ENCODE measurements at places on chromosomes 12 and 14. TPM values are rescaled to one million over a fixed set of nuclear protein-coding genes. Genes with fewer than 3 reads are reported as not detected.

- DNase-seq: no peak
- H3K27ac ChIP-seq: no peak overlapping the region
- no peaks in the 10 kb centered on the region for H3K36me3 ChIP-seq
Measured at GRCh38 chr12:49674318-49674981, 32.8 kb downstream of the FMNL3 start.

GRCh38 chr12:92064422-92064821, 81.2 kb downstream of the BTG1 start:
- H3K4me1 ChIP-seq: no peaks in the 10 kb centered on the region
- no peak overlapping the region for H3K27ac ChIP-seq
- H3K36me3 ChIP-seq: no peaks in the 10 kb centered on the region
- no peaks in the 10 kb centered on the region for H3K27me3 ChIP-seq

B3GNT4 gene
- total RNA-seq: 1.4 TPM

- H3K27me3 ChIP-seq: no peaks in the 10 kb centered on the region
- H3K4me3 ChIP-seq: no peak overlapping the region
- H3K4me1 ChIP-seq: no peaks in the 10 kb centered on the region
- DNase-seq: no peak
- H3K27ac ChIP-seq: no peak overlapping the region
Measured at GRCh38 chr14:50854521-50854920, 17.3 kb upstream of the ABHD12B start.

TAS2R13 gene
- not detected for total RNA-seq

PRH2 gene
- total RNA-seq: not detected

CRADD gene
- 7.5 TPM for total RNA-seq

DNA sequence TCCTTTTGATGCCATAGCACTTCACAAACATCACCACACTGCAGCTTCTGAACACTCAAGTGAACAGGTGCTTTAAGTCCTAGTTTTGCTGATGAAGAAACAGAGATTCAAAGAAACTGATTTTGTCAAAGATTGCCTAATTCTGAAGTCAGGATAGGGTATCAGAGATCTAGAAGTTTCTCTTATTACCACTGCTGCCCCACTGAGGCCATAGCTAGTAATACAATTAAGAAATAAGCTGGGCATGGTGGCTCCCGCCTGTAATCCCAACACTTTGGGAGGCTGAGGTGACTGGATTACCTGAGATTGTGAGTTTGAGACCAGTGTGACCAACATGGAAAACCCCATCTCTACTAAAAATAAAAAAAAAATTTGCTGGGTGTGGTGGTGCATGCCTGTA, 458.3 kb upstream of the SEL1L start:
- no peak overlapping the region for H3K4me3 ChIP-seq
- H3K27me3 ChIP-seq: no peaks in the 10 kb centered on the region
- H3K36me3 ChIP-seq: no peaks in the 10 kb centered on the region
- DNase-seq: no peak
- no peak overlapping the region for H3K27ac ChIP-seq
- H3K4me1 ChIP-seq: no peaks in the 10 kb centered on the region

DNA sequence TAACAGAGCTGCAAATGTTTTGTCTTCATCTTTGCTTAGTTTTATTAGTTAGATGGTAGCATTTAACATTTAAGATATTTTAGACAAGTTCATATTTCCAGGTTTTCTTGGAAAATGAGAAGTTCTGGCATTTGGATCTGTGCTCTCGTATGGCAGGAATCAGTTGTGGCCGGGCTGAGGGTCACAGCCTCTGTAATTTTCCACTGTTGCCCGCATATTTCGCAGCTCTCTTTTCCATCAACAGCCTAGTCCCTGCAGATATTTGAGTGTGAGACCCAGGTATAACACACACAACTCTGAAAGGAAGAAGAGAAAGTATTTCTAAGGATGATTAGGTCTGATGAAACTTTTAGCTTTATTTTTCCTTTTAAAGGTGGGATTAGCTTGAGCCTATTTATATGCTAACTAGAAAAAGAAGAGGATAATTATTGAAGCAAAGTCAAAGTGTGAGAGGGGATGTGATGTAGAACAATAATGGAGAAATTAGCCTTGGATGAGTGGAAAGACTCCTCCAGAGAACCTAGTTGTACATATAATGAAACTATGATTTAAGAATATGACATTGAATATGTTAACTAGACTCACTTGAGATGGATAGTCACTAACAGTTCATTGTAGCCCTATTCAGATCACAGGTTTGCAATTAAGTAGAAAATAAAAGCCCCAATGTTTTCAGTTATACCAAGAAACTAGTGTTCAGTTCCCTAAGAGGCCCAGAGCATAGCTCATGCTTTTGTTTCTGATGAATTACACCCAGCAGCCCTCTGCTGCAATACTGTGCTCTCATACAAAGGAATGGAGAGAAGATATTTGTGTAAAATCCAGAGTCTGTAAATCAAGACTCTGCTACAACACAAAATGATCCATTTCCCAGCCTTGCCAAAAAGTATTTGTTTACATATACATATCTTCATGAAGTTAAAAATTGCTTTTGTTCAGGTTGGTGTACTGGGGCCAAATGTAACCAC, 158.4 kb downstream of the C12orf50 start:
- no peaks in the 10 kb centered on the region for H3K27me3 ChIP-seq
- no peak overlapping the region for H3K27ac ChIP-seq
- DNase-seq: no peak
- H3K36me3 ChIP-seq: no peaks in the 10 kb centered on the region
- H3K4me3 ChIP-seq: no peak overlapping the region

- no peaks in the 10 kb centered on the region for H3K36me3 ChIP-seq
- peaks cover 10% of the 10 kb centered on the region for H3K4me1 ChIP-seq
- no peak within 1 kb of the TSS for H3K27ac ChIP-seq
- no peaks in the 10 kb centered on the region for H3K27me3 ChIP-seq
Measured at GRCh38 chr12:12891080-12891880, at the start of gene GPRC5A. Gene GPRC5A, plus strand, starts transcription at chr12:12891562. Its CDS starts 16,688 bp downstream, at chr12:12908250.

GRCh38 chr12:27361372-27361771, 28.7 kb downstream of the BMAL2 start:
- no peak overlapping the region for H3K4me3 ChIP-seq
- H3K27me3 ChIP-seq: no peaks in the 10 kb centered on the region
- H3K36me3 ChIP-seq: no peaks in the 10 kb centered on the region
- DNase-seq: no peak

XPOT gene
- 176 TPM for total RNA-seq

GRCh38 chr12:95321516-95322246, 104.1 kb downstream of the VEZT start:
- DNase-seq: no peak
- H3K36me3 ChIP-seq: no peaks in the 10 kb centered on the region
- H3K27ac ChIP-seq: no peak overlapping the region

Data from H1 (cell line).